ENCODE measurements at places on chromosomes 1 and 21.

DNA sequence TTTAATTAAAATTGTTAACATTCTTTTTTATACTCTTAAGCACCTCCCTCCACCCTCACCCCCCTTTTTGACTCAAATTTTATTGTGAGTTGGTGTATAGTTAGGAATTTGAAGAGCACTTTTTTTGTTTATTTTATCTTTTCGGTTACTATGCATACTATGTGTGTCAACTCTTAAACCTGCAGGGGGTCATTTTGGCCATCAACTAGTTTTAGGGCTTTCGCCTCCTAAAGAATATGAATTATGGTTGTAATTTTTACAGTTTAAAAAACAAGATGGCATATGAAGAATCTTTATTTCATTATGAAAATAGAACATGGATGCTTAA, 9.7 kb downstream of the BACH1 start:
- DNase-seq, result peak; percentile 55

GRCh38 chr1:162303004-162303344, 73.7 kb downstream of the SPATA46 start:
- DNase-seq, result peak; percentile 71

- DNase-seq, result no peak
These were observed 65.9 kb downstream of the DNTTIP2 start for GRCh38 chr1:93813076-93813475.

- no peak for DNase-seq
These were observed 75.7 kb downstream of the AXDND1 start for GRCh38 chr1:179441501-179441900.

GRCh38 chr1:202283379-202283844, 58.3 kb downstream of the UBE2T start:
- peak; percentile 95 for DNase-seq

DNA sequence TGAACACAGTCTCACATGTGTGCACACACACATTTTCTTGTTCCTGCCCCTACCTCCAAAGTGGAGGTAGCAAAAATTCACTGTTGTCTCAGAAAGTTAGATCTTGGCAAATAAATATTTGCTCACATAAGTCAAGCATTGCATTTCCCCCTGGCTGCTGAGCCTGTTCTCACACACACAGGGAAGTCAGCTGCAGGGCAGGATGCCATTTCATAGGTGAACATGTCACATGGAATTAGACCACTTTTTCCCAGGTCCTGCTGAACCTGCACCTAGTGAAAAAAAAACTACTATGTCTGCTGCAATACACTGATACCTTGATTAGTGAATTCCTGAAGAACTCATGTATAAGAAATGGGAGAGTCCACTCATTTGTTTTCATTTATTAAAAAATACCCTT, 5.3 kb upstream of the CD55 start:
- no peak for DNase-seq

GRCh38 chr1:116195077-116195868, 84.1 kb downstream of the MAB21L3 start:
- DNase-seq, result no peak

GRCh38 chr1:104760017-104760416, 1010.3 kb downstream of the AMY1C start:
- no peak for DNase-seq

- DNase-seq, result no peak
These were observed 143.6 kb downstream of the EDEM3 start for GRCh38 chr1:184610876-184611595.

DNA sequence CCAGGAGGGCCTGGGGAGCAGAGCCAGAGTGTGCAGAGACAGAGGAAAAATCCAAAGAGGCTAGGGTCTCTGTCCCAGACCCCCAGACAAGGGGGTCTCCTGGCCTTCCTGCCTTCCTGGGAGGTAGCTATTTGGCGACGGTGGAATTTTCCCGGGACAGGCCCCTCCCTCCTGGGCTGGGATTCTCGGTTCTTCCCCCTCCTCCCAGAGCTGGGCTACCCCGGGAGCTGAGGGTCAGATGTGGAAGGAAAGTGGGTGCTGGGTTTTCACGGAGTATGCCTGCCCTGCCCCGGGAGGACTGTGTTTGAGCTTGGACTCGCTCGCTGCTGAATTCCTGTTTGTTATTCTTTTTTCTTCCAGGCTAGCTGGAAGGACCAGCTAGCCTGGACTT, 759 bp downstream of the AMPD2 start:
- DNase-seq, result peak; percentile 77

DNA sequence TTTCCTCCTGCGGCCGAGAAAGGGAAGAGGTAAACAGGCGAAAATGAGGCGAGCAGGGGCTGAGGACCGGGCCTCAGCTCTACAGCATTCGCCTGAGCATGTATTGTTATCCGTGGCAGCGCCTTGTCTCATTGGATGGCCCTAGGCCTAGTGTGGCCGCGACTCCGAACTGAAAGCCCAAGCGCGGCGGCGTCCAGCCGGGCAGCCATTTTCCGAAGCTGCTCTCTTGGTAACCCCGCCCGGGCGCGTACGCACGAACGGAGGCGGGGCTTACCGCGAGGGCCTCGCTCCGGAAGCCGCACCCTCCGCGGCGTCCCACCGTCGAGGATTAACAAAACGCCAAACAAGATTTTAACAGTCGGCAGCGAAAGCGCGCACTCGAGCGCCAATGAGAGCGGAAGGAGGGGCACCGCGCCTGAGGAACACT, 797 bp upstream of the USP1 start:
- no peak for DNase-seq

- DNase-seq, result no peak
These were observed 338.1 kb downstream of the SEC16B start for GRCh38 chr1:177631770-177632169.

DNA sequence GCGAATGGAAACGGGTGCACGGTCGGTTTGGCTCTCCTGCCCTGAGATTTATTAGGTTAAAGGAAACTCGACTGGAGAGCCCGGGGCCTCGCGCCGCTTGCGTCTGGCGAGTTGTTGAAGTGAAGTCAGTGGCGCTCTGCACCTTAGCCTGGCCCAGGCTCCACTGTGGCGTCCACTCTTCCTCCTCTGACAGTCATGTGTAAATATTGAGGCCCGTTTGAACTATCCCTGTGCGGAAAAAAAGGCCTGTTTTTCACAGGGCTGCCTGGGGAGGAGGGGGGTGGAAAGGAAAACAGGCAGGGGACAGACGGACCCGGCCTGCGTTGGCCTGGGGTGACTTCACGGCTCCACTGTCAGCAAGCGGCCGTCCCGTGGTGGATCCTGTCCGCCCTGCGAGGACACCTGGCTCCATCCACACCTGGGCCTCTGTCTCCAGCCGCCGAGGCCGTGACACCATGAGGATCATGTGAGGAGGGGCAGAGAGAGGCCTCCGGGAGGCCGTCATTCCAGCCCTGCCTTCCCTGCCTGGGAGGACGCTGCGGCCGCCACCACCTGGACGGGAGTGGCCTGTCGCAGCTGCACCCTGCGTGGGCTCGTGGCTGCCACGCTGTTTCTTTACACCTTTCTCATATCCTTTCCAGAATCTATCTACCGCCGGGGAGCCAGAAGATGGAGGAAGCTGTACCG, 59.8 kb downstream of the FAAP20 start:
- DNase-seq, result no peak

DNA sequence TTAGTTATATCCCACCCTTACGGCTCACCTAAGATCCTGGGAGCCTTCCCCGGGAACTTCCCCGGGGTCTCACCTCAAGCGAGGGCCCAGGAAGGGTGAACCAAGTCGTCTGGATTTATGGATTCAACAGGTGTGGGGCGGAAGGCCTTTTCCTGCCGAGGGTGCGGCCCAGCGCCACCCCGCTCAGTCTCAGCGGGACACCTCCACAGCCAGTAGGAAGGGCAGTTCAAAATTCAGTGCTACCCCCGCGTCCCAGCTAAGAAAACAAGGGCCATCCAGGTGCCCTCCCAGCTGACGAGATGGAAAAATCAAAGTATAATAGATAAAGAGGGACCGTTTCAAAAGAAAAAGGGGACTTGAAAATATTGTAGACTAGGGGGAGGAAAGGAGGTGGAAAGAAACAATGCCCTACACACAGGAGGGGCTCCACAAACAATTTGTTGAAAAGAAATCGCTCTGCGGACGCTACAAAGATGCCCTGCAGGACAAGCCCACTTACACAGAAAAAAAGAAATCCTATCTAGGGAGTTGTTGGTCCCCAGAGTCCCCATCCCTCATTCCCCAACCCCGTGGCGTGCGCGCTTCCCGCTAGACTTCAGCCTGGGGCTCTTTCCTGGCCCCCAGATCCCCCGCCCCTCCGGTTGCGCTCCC, 1.3 kb downstream of the SLC2A1 start:
- DNase-seq, result no peak

- no peak for DNase-seq
These were observed 9.9 kb downstream of the TP73 start for GRCh38 chr1:3662080-3662671.
